ENCODE measurements at places on chromosomes 11 and 22.
A peak's percentile ranks its signal among the peaks of the same experiment; 100 is the strongest.

- DNase-seq, result peak; percentile 21
These were observed 75.4 kb upstream of the PPARA start for GRCh38 chr22:46074771-46075551.

DNA sequence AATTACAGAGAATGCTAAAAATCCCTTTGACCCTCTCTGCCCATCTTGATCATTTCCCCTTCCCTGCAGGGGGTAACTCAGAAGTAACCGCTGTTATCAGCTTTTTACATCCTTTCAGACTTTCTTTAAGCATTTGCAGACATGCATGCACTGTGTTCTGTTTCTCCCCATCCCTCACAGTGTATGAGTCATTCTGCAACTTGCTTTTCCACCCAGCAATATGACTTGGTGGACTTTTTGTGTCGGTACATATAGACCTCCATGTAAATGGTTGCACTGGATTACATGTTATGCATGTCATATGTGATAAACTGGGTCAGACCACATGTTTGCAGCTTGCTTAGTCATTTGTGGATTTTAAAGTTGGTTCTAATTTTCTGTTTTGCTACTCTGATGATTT is 87.7 kb upstream of the NECTIN1 start:
- no peak for DNase-seq

GRCh38 chr11:62622476-62623089 is 797 bp upstream of the B3GAT3 start:
- DNase-seq, result no peak

DNA sequence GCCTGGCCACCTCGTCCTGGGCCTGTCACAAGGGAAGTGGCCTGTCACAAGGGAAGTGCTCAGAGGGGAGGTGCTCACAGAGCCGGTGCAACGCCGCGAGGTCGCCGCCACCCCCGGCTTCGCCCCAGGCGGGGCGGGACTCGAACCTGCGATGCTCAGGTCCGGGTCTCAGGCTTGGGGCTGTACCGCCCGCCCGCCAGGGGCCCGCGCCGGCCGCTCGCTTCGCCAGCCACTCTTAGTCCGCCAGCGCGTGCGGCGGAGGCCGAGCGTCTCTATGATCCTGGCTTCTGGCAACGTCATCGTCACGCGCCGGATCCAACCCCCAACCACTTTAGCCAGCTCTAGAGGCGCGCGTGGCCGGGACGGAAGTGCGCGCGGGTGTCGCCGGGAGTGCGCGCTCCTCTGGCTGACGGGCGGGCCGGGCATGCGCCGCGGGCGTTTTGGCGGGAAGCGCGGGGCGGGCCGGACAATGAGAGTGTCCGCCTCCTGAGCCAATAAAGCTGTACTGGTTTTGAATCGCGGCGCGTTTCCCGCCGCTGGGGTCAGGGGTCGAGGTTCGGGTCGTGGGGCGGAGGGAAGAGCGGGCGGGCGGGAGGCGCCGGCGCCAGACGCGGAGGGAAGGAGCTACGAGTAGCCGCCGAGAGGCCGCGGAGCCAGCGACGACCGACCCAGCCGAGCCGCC is at the start of gene TRMT2A:
Gene TRMT2A, minus strand, starts transcription at position 276 of the 682 bp plus-strand sequence. CDS start 320 bp downstream, outside the sequence.
- DNase-seq, result peak; percentile 97

GRCh38 chr22:22599248-22599647 is 40.2 kb upstream of the PRAME start:
- DNase-seq, result no peak
